ENCODE measurements at places on chromosomes 3 and 15.

DNA sequence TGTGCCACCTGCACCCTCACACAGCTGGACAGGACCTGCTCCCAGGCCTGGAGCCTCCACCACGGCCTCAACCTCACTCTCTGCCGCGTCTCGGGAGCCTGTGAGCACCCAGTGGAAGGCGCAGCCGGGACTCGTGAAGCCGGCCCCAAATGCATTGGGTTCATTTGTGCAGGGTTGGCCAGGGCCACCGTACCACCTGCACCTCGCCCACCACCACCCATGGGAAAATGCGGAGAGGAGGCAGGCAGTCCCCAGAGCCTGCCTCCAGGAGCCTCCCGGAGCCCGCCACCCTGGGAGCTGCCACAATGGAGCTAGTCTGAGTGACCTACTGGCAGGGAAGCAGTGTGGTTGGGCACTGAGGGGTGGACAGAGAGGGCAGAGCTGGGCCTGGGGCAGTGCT lies 62.5 kb upstream of the HRH1 start:
- DNase-seq, result no peak

DNA sequence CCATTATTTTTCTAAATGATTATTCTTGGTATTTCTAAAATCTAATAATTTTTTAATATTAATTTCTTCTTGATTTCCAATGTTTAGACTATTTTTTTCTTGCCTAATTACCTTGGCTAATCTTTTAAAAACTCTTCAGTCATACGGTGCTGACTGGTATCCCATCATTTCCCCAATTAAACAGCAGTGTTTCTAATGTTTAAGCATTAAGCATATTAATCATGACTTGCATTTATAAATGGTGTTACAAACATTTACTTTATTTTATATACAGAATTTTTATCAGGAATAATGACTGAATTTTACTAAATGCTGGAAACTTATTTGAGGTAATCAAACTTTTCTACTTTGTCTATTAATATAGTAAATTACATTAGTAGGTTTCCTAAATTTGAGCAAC lies 199.3 kb downstream of the ADAMTSL3 start:
- DNase-seq, result no peak

GRCh38 chr3:148083526-148084182 lies 614.0 kb upstream of the AGTR1 start:
- DNase-seq, result no peak

DNA sequence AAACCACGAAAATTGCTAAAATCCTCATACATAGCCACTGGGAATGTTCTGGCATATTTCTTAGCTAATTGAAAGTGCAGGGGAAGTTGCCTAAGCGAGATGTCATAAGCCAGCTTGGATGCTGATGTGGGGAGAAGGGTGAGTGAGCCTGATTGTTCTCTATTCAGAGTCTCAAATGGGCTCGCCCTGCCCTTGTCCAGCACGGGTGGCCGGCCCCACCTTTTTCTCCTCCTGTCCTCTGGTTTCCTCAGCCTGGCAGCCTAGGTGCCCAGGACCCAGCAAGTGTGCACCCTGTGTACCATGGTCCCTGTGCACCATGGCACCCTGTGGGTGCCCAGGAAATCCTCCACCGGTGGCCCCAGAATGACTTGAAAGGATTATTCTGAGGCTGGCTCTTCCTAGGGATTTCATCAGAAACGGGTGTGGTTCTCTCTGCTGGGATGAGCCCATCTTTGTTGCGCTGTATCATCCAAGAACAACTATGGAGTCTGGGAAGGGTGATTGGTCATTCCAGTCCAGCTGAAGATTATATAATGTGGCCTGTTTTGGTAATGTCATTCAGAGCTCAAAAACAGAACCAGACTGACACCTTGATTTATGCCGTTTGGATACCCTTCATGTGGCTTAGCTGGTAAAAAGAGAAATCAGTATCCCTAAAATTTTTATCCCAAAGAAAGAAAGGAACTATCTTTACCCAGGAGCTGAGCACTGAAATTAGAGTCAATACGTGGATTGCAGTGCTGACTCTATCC lies 150.8 kb upstream of the BHLHE40 start:
- no peak for DNase-seq

GRCh38 chr15:88334436-88334835 lies 77.9 kb upstream of the NTRK3 start:
- no peak for DNase-seq

DNA sequence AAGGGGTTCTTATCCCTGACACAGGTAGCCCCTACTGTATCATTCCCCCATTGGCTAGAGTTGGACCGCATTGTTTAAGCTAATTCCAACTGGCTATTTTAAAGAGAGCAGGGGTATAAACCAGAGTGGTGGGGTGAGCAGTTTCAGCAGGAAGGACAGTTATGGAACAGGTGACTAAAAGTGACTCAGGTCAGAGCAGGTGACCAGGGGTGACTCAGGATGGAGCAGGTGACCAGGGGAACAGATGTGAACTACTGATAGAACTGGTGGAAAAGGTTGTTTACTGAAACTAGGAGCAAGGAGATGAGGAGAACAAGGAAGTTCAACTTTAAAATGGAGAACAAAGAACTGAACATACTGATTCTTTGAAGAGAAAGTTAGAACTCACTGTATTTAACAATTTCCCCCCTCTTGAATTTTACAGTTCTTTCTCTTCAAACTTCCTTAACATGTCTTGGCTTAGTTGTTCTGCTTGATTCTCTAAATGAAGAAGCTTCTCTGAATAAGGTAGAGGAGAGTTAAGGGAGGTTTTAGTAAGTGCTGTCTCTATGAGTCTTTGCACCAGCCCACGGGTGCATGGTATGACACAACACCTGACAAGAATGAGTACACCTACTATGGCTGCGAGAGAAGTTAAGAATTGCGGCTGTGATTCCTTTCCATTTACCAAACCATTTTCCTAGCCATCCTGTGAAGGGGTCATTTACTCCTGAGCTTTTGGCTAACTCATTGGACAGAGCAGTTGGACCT lies 83.4 kb upstream of the WNT7A start:
- no peak for DNase-seq

- peak; percentile 80 for DNase-seq
These were observed 84.7 kb downstream of the SEC22A start for GRCh38 chr3:123286308-123287023.

GRCh38 chr3:136645915-136646314 lies 106.3 kb downstream of the STAG1 start:
- DNase-seq, result no peak

DNA sequence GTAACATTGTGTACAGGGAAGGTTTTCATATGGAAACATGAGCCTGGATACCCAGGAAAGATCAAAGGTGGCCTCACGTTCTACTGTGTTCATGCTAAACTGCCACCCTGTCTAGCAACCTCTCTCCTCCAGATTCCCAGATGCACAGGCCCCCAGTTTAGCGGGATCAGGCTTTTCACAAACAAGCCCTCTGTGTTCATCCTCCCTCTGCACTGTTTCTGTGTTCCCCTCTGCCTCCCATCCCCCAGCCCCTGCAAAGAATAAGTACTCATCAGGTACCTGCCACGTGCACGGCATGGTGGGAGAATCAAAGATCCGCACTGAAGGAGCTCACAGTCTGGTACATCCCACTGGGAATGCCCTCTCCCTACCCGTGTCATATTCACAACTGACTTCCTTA lies 46.1 kb downstream of the TMEM266 start:
- no peak for DNase-seq

- DNase-seq, result peak; percentile 25
These were observed 1.4 kb downstream of the XXYLT1 start for GRCh38 chr3:195269375-195270078.

GRCh38 chr3:49807431-49808114 lies 4.5 kb downstream of the INKA1 start:
- DNase-seq, result peak; percentile 80
